ENCODE measurements at places on chromosomes 5 and 9.

DNA sequence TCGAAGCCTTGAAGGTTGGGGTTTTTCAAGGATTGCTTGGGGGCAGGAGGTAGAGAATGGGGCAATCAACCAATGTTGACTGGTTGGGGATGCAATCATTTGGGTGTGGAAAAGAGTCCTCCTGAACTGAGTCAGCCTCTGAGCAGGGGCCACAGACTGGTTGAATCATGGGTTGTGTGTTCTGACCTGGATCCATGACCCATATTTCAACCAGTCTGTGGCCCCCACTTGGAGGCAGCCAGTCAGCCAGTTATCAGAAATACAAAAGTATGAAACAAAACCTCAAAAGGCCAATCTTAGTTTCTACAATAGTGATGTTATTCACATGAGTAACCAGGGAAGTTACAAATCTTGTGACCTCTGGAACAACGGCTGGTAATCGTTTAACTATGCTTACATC, 81.4 kb upstream of the RANBP6 start:
- DNase-seq = no peak

GRCh38 chr5:69013481-69013880, 80.3 kb upstream of the SLC30A5 start:
- no peak for DNase-seq

DNA sequence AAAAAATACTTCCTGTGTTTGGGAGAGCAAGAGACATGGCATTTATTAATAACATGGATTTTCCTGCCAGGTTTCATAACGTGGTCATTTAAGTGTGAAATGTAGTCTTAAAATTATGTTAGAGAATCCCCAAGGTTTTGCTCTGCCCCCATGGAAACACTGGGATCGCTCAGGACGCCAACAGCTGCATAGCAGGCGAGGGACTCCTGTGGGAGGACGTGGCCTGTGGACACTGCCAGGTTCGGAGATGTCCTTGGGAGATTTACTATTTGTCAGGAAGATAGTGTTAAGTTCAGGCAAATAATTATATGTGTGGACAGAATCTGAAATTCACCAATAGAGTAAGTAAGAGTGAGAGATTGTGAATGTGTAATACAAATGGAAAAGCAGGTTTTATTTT, 977 bp downstream of the BTNL9 start:
- DNase-seq = no peak

DNA sequence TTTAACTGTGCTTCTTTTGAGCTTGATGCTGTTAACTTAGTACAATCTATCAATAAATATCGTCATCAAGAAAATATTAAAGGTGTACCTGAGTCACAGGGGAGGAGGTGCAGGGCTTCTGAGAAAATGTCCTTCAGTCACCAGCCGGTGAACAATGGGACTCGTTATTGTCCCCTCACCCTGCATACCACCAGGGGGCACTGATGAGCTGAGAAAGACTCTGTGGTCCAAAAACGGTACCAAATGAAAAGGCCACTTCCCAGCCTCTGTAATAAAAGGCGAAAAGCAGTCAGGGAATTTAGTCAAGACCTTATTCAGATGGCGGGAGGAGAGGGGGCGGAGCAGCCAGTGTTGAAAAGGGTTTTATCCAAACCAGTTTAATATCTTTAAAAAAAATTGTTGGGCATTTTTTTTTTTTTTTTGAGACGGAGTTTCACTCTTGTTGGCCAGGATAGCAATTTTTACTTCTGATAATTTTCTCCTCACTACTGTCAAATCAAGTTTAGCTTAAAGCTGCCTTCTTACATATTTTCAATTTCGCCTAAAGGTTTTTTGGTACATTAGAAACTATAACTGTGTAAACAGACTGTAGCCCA, 271.9 kb upstream of the ADAMTS16 start:
- DNase-seq = peak; percentile 80
